ENCODE measurements at places on chromosomes 6 and 20.

- no peak for DNase-seq
These were observed 133.4 kb downstream of the BANF2 start for GRCh38 chr20:17833036-17833674.

GRCh38 chr20:23147964-23148730 is 62.0 kb upstream of the CD93 start:
- DNase-seq: peak; percentile 26

- no peak for DNase-seq
These were observed 145.8 kb downstream of the PTPRT start for GRCh38 chr20:43043887-43044286.

DNA sequence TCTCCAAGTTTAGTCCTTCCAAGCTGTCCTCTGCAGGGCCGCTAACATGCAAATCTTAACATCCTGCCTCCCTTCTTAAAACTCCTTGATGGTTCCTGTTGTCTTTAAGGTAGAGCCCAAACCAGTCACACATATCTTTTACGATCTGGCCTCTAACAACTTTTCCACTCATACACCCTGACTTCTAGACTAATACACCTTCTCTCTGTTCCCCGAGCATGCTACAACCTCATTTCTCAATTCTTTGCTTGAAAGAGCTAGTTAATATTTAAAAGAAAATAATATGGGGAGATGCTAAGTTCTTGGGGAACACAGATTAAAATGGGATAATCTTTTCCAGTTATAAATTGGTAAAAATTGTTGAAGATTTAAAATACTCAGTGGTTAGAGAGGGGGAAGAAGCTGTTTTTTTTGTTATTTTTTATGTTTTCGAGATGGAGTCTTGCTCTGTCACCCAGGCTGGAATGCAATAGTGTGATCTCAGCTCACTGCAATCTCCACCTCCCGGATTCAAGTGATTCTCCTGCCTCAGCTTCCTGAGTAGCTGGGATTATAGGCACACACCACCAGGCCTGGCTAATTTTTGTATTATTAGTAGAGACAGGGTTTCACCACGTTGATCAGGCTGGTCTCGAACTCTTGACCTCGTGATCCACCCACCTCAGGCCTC is 250.7 kb downstream of the MAFB start:
- DNase-seq: no peak

DNA sequence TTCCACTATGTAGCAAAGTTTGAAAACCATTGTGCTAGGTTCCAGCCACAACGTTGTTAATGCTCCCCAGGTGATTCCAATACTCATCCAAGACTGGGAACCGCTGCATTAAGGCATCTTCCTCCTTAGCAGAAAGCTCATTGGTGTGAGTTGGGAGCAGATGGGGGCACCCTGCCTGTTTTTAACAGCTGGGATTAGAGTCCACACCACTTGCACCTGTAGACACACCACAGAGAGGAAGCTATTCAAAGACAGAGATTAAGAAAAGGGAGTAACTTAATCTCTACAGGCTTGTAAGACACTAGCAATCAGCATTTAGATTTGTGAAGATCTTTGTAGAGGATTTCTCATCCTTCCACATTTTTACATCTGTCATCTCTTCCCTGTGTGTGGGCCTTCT is 333.9 kb upstream of the SOX4 start:
- no peak for DNase-seq

DNA sequence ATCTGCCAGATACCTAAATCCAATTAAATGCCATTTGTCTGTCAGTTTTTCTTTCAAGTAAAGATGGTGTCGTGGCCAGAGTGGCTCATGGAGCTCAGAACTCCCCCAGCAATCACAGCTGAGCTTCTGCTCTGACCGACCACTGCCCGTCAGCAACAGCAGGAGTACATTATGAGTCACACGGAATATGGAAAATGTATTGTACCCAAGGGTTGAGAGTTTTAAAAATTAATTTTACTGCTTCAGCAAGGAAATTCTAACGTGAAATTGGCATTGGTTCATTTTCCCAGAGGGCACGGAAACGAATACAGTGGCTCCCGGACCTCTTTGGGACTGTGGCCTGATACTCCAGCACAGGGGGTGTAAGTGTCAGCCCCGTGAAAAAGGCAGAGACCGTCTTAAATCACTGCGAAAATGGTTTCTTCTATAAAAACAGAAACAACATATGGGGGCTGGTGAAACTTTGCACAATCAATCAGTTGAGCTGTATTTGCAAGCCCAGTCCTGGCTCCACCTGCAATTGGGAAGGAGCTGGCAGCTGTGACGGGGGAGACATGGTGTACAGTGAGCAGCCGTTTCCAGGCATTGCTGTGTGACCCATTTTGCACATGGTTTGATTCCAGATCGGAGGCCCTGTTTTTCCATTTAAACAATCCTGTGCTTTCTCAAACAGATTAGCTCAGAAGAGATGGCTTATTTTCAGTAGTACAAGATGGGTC is 12.8 kb downstream of the NPEPL1 start:
- DNase-seq: no peak

- no peak for DNase-seq
These were observed 92.6 kb downstream of the PDE7B start for GRCh38 chr6:135944120-135944519.

DNA sequence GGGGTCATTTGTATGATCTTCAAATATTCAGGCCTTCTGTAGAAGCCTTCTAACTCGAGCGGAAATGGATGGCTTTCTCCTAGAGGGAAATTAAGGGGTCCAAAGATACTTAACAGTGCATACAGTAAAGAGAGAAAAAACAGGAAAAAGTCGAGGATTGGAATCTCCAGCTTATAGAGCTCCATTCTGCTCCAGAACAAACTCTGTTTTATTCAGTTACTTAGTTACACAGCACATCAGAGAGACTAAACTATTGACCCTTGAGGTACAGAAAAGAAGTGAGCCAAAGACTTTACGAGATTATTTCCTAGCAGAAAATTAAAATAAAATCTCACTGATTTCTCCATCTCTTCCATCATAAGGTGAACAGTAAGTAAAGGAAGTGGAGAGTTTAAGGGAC is 43.8 kb upstream of the DSE start:
- no peak for DNase-seq

DNA sequence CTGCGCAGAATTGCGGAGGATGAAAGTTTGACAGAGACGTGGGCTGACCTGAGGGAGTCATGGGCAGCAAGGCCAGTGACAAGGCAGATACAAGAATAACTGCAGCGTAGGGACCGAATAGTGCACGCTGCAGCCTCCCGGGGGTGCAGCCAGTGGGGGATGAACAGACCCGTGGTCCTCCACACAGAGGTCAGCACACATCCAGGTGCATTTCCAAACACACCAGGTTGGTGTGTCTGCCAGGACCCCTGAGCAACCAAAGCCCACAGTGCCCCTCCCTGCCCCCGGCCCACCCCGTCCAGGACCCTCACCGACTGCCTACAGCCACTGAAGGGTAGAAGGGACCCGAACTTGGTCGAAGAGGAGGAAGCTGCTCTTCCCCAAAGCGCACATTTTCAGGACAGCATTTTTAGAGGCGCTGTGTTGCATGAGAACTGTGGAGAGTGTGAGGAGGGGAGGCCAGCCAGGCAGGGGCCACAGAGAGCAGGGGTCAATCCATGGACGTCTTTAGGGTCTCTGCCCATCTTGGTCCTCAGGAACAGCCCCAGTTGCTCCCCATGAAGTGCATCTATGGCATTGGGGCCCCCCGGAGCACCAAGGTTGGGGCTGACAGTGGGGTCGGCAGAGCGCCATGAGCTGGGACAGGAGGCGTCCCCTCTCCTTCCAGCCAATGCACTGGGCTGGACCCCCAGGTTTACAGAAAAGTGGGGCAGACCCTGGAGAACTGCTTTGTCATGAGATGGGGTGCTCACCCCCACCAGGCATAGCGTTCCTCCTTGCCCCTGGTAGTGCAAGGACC is 157.8 kb upstream of the AFDN start:
- DNase-seq: no peak

DNA sequence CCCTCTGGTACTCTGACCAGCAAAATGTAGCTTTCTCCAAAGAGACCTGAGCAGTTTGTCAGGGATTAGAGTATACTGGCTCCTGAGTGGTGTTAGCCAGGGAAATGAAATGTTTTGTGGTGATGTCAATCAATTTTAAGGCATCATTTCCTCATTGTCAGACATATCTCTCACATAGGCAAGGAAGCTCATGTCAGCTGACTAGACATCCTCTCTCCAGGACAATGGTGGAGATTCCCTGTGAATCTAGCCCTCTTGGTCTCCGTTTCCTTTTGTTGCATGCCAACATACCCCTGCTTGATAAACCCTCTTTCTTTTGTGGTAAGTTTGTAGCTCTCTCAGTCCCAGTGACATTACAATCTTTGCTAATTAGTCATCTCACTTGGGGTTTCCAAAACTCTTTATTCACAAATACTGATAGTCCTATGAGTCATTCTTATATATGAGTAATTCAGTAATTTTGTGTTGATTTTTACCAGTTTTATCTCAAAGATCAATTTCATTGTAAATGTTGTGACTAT is 135.6 kb upstream of the PTPRK start:
- no peak for DNase-seq

DNA sequence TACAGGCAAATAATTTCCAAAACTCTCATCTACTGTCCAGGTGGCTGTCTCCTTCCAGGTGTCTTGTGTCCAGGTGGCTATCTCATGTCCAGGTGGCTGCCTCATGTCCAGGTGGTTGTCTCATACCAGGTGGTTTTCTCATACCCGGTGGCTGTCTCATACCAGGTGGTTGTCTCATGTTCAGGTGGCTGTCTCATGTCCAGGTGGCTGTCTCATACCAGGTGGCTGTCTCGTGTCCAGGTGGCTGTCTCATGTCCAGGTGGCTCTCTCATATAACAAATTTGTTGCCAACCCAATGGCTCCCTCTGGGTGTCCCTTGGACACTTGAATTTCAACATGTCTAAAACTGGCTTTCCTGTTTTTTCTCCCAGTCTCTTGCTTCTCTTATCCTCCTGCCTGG is 14.3 kb upstream of the SLC22A3 start:
- no peak for DNase-seq

DNA sequence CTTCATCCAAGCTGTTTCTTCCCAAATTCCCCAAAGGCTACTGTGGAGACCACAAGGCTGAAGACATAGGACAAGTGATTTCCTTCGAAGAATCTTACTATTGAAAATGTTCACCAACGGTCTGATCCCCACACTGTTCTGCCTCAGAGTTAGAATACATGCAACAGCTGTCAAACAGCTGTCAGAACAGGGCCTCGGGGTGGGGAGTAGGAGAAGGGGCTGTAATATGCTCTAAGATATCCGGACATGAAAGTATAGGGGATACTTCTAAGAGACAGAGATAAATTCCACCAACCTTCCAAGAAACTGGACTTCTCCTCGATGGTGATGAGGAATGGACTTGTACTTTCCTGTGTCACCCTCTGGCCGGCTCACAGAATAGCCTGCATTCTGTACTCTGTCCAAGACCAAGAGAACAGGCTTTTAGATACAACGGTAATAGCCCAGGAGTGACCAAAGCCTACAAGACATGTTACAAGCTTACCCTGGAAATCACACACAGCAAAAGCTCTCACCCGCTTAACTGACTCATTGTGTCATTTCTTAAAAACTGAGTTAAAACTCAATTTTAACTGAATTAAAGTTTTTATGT is 69.2 kb upstream of the PTGIS start:
- no peak for DNase-seq

- DNase-seq: no peak
These were observed 157.4 kb downstream of the OGFRL1 start for GRCh38 chr6:71446057-71446456.

GRCh38 chr6:52360028-52360427 is 1.9 kb upstream of the PAQR8 start:
- DNase-seq: no peak

DNA sequence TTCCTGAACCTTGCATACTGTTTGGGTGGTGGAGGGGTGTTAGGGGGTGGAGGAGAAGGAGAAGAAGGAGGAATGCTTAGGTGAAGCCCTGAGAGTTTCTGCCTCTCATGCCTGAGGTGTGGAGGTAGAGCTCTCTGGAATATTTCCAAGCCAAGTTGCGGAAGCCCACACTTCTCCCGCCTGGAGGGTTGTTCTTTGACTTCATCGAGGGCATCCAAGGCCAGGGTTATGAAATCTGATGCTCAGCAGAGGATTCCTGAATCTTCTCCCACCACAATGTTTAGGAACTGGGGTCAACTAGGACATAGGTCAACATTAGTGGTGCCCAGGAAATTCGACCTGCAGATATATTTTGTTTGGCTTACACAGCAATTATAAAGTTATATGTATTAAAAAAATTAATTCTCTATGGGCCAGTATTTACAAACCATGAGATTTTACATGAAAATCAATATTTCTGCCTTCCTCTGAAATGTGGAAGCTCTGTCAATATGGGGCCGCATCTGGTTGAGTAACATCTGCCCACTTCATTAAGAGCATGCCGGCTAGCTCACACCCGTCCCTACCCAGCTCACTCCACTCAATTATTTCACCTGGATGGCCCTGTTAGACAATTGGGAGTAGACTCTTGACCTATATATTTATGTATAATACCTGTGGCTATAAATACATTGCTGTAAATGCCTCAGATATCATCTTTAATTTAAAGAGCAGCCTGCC is 257.1 kb upstream of the ZFP64 start:
- no peak for DNase-seq

GRCh38 chr20:46388201-46388836 is 18.1 kb downstream of the ELMO2 start:
- DNase-seq: no peak

DNA sequence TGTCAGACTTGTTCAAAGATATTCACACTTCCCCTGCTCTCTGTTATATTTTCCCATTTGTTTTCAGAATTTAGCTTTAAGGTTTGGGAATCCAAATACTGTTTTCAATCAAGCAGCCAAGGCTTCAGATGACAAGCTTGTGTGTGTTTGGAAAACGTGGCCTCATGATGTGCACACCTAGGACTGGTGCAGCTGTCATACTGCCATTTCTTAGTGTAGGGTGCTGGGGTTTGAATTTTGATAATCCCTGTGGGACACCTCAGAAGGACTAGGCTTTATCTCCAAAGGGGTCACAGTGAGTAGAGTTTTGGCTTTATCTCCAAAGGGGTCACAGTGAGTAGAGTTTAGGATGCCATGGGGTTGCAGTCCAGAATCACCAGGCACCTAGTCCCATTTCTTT is 65.3 kb upstream of the JAG1 start:
- no peak for DNase-seq

- no peak for DNase-seq
These were observed 243.9 kb upstream of the TCF21 start for GRCh38 chr6:133644892-133645619.

DNA sequence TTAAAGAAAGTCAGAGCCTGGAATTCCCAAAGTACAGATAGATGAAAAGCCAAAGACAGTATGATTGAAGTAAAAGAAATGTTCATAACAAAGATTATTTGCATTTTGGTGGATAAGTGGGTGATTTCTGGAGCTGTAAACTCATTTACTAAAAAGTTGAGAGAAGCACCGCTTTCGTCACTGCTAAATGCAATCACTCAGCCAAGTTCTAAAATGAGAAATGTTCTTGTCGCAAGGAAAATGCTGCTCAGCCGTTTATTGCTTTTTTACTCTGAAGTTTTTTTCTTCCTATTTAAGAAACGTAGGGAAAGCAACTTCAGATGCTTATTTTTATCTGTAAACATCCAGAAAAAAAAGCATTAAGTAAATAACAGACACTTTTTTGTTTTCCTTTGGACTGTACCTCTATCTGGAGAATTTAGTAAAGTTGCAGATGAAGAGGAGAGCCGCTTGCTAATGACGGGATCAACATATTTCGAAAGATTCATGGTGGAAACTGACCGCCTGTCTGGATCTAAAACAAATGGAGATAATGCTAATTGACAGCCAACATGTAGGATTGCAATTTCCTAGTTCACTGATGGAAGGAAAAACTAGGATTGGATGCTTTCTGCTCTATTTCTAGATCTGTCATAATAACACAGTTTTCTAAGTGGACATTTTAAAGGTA is 93.8 kb upstream of the BCLAF1 start:
- no peak for DNase-seq

GRCh38 chr6:25297039-25297441 is 17.9 kb downstream of the CARMIL1 start:
- DNase-seq: no peak

- DNase-seq: no peak
These were observed 9.8 kb downstream of the NFATC2 start for GRCh38 chr20:51532577-51533191.

Data from stimulated activated CD4-positive, alpha-beta T cell treated with anti-CD3 and anti-CD28 coated beads, Interleukin-2, amount 100 ng/mL, for 24 hours (primary cell).